ENCODE measurements at places on chromosomes 16 and 17.

DNA sequence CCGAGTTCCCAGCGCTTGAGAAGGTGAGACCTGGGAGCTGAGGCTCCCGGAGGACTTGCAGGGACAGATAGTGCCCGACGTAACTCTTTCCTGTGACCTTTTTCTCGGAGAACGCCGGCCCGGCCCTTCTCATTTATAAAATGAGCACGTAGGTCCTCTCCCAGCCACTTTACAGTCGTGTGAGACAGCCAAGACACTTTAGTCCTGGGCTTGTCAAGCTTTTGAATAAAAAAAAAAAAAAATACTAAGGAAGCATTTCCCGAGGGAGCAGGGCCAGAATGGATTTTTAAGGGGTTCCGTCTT is 241 bp downstream of the DRC3 start:
- DNase-seq, result no peak

DNA sequence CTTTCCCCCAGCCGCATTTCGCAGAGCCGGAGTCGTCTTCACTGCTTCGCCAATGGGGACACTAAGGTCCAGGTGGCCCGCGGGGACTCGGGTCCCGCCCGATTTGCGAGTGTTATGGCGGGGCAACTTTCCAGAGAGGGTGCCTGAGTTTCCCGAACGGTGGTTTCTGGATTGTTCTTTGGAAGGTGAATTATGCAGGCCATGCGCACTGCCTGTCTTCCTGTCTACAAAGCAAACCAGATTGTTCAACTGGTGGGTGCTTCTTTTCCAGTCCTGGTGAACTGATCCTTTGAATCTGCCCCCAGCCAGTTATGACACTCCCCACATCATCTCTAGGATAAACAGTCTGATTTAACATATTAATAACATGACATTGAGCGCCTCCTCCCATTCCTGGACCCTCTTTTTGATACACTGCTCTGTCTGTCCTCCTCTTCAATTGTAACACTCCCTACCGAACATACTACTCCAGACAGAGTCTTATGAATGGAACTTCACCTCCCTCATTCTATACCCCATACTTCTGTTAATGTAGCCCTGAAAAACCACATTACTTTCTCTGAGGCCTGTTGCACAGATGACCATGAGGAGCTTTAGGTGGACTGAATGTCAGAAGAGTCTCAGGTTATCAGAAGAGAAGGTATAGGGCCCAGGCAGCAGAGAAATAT is 159.0 kb downstream of the RAB11FIP4 start:
- DNase-seq, result no peak

DNA sequence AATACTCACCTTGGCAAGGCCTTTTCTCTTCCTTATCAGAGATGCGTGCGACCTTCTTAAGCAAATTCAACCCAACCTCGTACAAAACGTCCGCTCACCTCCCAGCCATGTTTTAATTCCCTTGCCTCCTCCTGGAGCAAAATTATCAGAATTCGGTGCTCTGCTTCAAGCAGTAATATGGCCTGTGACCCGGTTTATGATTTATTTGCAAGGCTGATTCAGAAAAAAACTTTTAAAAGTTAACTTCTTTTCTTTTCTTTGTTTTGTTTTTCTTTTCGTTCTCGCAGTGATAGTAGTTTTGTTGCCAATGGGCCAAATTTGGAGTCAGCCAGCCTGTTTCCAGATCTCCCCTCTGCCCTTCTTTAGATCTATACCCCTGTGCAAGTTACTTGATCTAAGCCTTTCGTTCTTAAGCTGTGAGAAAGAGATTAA is at the start of gene PHLPP2:
PHLPP2 (minus strand) TSS at position 382 of the 432 bp plus-strand sequence. CDS start 9,906 bp downstream, outside the sequence.
- no peak for DNase-seq

DNA sequence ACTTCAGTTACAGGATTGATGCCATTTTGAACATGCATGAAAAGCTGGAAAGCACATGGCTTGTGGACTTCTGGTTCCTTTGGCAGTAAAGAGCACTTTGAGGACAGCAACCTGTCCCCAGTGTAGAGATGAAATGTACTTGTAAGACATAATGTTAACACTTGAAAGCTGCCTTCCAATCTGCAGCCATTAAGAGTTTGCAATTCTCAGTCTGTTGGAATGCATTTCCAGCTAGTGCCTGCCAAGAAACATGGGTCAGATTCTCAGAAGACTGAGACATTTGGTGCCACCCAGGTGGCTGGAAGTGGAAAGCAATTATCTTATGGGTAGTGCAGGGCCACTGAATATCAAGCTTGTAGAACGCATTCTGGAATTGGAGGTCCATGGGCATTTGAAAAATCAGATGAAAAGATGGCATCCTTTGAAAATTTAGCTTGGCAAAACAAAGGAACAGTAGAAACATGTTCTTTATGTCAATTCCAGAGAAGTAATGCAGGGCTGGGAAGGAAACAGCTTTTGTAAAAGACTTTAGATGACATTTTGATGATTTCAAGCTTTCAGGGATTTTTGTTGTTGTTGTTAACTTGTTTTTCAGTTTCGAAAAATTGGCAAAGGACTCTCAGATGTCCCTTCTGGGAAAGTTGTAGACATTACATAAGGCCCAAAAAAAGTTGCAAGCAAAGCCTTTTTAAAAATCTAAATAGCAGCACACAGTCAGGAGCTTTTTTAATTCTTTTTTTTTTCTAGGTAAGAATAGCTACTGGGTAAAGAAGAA is 147.0 kb downstream of the ABCA8 start:
- DNase-seq, result no peak

GRCh38 chr16:56944954-56945839 is 13.3 kb downstream of the HERPUD1 start:
- peak; percentile 68 for DNase-seq

DNA sequence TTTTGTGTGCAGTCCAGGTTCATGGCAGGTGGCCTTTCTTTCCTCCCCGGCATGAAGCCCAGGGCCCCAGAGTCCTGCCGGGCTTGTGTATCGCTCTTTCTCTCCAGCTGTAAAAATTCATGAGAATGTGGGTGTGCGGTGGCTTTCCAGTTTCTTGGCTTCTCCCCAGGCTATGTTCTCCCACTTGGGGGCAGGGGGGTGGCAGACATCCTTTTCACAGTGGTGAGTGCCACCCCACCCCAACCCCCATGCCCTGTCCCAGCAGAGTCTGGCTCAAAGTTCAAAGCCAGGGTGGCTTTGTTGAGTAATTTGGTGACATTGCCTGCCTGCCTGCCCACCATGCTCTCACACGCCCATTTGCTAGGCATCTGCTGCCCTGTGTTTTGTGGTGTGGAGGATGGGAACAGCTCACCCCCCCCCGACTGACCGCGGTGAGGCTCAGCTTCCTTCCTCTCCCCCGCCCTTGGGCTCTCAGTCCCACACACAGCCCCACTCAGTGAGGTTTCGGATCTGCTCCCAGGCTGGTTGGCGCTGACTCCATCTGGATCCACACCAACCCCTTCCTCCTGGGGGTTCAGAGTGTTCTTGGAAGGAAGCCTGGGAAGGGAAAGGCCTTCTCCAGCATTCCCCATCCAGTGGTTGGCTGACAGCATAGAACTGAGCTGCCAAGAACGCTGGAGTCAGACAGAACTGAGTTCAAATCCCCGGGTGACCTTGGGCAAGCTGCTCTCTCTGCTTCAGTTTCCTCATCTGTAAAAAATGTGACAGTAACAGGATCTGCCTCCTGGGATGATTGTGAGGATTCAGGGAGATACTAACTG is 36.0 kb downstream of the CHD9 start:
- DNase-seq, result peak; percentile 66

- no peak for DNase-seq
These were observed 4.3 kb downstream of the DOC2B start for GRCh38 chr17:177155-177554.

DNA sequence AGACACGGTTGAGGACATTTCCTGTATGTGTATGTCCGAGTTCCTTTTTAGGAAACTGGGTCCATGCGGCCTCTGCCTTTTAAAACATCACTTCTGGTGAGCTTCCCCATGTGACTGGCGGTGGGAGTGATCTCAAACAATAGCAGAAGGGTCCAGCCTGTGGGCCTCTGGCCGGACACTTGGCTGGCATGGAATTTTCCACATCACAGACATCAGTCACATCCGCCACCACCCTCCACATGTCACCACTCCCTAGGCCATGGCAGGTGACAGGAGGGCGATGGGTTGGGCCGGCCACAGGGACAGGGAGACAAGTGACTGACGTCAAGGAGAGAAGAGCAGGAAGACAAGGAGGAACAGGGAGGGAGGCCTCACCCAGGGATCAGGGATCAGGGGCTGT is 83.7 kb downstream of the DNAH17 start:
- no peak for DNase-seq

- peak; percentile 40 for DNase-seq
These were observed 102.5 kb downstream of the MRM1 start for GRCh38 chr17:36703860-36704266.

DNA sequence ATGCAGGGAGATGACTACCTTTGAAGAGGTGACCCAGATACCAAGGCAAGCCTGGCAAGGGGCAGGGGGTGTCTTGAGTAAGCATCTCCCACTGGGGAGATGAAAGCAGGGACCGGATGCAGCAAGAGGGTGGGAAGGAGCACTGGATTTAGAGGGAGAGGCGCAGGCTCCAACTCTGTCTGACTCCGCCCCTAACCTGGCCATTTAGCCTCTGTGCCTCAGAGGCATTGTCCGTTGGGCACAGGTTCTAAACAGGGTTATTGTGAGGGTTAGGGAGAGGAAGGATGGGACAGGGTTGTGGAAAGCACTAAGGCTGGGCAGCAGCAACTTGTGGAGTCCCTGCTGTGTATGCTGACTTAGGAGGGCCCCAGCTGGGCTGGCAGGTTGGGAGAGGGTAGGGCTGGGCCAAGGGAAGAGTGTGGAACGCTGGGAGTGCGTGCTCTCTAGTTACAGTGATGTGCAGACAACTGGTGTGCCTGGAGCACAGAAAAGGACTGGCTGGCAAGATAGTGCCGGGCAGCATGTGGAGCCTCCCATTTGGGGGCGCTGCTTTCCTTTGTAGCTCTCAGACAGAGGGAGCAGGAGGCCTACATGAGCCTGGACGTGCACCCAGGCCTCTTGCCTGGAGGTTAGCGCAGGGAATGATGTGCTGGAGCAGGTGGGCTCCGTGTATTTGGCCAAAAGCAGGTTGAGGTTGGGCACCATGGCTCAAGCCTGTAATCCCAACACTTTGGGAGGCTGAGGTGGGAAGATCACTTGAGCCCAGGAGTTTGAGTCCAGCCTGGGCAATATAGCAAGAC is 26.2 kb downstream of the TBX2 start:
- DNase-seq, result no peak

DNA sequence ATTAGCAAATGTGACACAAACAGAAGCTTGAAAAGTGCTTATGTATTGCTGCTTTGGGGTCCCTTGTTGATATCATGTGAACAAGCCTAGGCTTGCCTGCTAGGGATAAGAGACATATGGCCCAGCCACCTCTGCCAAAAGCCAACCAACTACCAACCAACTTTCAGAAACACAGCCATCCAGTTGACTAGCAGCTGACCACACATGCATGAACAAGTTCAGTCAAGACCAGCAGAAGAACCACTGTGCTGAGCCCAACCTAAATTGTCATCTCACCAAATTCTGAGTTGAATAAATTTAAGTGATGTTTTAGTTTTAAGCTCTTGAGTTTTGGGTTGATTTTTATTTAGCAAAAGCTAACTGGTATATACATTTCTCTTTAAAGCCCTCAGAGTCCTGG is 3.5 kb downstream of the ERN2 start:
- DNase-seq, result no peak

DNA sequence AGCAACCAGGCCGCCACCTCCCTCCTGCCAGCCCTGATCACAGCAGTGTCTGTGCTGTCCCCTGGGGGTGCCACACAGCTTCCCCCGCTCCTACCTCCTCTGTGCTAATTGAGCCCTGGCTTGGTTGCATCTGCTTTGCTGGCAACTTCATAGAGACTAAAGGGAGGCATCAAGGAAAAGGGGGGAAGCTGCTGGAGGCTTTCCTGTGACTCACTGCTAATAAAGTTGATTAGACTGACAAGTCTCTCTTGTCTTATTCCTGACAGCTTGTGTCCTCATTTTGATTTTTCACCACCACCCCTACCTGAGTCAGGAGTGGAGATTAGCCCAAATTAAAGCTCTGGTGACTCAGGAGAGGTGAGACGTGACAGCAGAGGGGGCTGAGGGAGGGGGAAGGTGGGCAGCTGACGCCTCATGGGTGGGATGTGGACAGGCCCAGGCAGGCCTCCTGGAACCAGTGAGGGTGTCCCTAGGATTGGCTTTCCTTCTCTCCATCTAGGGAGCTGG is 310.0 kb downstream of the CBLN1 start:
- no peak for DNase-seq

GRCh38 chr17:17606416-17607000 is 15.0 kb upstream of the PEMT start:
- no peak for DNase-seq

GRCh38 chr17:30788918-30789317 is 35.6 kb downstream of the CRLF3 start:
- DNase-seq, result no peak

- no peak for DNase-seq
These were observed 73.2 kb downstream of the CMIP start for GRCh38 chr16:81517629-81518438.

GRCh38 chr17:83162035-83162745 is 82.8 kb downstream of the METRNL start:
- DNase-seq, result no peak

DNA sequence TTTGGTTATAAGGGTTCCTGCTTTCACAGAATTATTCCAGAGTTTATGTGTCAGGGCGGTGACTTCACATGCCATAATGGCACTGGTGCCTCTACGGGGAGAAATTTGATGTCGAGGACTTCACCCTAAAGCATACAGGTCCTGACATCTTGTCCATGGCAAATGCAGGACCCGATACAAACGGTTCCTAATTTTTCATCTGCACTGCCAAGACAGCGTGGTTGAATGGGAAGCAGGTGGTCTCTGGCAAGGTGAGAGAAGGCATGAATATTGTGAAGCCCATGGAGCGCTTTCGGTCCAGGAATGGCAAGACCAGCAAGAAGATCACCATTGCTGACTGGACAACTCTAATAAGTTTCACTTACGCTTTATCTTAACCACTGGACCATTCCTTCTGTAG is 39.6 kb upstream of the CDRT4 start:
- no peak for DNase-seq

- DNase-seq, result no peak
These were observed 3.6 kb upstream of the CYTH1 start for GRCh38 chr17:78785663-78786057.

- DNase-seq, result no peak
These were observed 269.5 kb downstream of the STX8 start for GRCh38 chr17:9306086-9306485.

GRCh38 chr16:4510747-4511426 is 27.7 kb downstream of the CDIP1 start:
- DNase-seq, result no peak

- DNase-seq, result no peak
These were observed 57.9 kb downstream of the PHKB start for GRCh38 chr16:47519037-47519436.

DNA sequence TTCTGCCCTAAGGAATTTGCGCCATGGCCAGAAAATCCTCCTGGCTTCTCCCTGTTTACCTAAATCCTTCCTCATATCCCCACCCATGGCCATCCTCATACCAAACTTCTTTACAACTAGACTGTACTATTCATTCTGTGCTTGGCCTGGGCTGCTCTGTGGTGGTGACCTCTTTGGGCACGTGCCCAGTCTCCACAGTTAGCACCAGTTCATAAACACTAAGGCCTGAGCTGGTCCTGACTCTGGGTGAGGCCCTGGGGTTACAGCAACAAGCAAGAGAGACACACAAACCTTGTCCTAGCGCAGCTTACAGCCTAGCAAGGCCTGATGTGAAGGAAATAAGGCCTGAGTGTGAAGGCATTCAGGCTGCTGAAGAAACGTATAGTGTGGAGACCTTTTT is 3.1 kb upstream of the ATXN7L3 start:
- no peak for DNase-seq

All from pancreas (tissue), 10 donors.